ENCODE measurements at places on chromosomes 4 and X. TPM values are rescaled to one million over a fixed set of nuclear protein-coding genes. Genes with fewer than 3 reads are reported as not detected.

ADAM29 gene
- total RNA-seq, result not detected

SPP1 gene
- total RNA-seq, result 3.1 TPM

EDA gene
- 26.1 TPM for total RNA-seq

ADGRG2 gene
- 0.70 TPM for total RNA-seq

STPG2 gene
- 0.74 TPM for total RNA-seq

HMX1 gene
- total RNA-seq, result not detected

NPNT gene
- total RNA-seq, result 5.5 TPM

ZFYVE28 gene
- total RNA-seq, result 4.4 TPM

GRCh38 chr4:85600501-85600900 is 125.6 kb downstream of the ARHGAP24 start:
- no peak for DNase-seq

- no peak for DNase-seq
Observed at GRCh38 chr4:185117300-185117934, 25.6 kb upstream of the SLC25A4 start.

DNA sequence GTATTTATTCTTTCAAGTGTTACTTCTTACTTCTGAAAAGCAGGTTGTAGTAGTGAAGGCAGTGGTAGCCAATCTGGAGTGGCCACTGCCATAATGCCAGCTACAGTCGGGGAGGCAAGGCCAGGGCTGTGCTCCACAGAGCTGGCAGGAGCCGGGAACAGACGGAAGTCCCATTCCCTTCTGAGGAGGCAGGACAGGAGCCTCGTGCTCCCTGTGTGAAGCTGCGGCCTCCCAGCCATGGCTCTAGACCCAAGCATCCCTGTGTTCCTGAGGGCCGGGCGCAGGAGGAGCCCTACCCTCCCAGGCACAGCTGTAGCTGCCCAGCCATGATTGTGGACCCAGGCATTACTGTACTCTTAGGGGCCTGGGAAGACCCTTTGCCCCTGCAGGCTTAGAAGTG is 461.8 kb downstream of the ADGRL3 start:
- peak; percentile 13 for DNase-seq

GRCh38 chr4:116357758-116358157 is 727.6 kb downstream of the TRAM1L1 start:
- peak; percentile 41 for DNase-seq

GRCh38 chr4:169054879-169055278 is 44.8 kb upstream of the CBR4 start:
- no peak for DNase-seq

DNA sequence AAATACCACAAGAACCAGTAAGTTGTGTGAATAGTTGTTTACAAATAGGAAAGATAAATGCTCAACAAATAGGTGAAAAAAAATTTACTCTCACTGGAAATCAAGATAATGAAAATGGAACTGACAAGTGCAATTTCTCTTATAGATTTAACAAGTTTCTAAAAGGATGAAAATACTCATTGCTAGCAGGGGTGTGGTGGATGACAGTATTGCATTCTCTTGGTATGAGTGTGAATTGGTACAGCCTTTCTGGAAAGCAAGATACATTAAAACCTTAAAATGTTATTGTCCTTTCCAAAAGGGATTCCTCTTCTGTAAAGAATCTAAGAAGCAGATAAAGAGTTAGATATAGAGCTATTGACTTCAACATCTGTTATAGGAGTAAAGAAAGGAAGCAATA is 240.0 kb upstream of the RPS6KA3 start:
- no peak for DNase-seq

DNA sequence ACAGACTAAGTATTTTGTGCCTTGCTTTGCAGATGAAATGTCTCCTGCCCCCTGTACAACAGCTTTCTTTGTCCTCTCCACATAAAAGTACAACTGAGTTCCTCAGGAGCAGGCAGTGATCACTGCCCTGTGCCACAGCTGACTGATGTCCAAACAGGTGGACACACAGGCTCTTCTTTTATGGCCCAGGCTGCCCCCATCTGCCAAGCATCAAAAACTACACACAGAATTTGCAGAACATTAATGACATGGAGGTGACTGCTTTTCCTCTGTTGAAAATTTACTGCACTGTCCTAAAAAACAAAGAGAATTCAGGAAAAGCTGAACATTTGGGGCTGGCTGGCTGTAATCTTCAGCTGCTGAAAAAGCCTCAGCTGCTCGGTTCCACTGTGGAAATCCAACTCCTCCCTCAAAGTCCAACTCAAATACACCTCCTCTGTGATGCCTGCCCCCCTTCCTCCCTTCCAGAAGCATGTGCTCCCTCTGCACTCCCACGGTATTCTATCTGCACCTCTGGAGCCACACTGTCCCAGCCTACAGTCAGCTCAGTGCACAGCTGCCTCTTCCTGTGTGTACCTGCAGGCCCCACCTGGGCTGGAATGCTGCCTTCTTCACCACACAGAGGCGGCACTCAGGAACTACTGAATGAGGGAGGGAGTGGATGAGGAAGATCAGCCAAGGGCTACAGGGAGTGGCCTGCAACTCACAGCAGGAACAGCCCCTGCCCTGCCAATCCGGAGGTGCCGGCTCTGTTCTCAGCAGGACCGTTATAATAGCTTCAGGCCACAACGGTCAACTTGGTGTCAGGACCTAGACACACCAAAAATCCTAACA is 10.3 kb downstream of the AFAP1 start:
- DNase-seq, result peak; percentile 61

DNA sequence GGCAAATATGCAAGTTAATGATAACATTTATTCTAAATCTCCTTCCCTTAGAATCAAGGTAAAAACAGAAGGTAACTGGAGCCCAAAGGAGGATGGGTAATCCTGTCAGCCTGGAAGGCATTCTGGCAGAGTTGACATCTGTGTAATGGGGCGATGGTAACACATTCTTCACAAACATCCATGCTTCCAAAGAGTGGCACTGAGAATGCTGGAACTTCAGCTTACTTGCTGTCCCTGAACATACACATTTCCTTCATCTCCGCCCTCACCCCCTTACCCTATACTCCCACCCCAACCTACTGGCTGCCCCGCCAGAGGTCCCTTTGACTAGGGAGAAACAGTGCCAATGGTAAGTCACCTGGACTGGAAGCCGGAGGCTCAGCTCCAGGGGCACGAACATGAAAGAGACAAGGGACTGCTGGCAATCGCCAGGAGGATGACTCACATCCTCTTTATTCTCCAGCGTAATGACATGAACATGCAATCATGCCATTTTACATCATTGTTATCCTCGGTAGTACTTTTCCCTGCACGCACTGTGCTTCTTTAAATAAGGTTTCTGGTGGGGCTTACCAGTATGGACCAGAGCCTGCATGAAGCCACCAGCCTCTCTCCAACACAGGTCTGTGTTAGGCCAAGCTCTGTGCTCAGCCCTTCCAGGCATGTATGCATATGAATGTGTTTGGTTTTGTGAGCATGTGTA is 694.2 kb upstream of the TENM3 start:
- no peak for DNase-seq

- DNase-seq, result no peak
Observed at GRCh38 chrX:46584736-46585135, 11.2 kb downstream of the CHST7 start.

DNA sequence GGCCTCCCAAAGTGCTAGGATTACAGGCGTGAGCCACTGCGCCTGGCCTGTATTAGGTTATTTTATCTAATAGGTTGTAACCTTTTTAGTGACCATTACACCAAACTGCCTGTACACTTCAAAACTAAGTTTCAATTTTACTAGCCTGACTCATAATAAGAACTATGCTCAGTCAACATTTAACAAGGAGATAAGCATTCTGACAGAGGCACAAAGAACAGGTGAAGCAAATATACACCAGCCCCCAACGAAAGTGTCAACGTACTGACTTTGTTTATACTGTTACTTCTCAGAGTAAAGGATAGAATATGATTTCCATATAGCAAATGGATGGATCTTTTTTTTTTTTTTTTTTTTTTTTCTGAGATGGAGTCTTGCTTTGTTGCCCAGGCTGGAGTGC is 62.8 kb downstream of the SHISA3 start:
- no peak for DNase-seq

DNA sequence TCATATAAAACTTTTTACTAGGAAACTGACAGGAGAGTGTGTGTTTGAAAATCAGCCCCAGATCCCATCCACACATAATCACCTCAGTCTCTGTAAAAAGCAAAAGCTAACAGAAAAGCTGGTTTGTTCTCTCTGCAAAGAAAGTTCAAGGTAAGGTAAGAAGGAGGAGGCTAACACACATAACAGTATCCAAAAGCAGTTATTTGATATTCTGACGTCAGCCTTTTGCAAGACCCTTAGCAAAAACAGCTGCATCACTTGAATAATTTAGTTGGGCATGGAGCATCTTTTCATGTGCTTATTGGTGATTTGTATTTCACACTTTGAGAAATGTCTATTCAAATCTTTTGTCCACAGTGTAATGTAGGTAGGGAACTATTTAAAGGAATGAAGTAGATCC is 5.5 kb downstream of the TCEAL9 start:
- no peak for DNase-seq

- no peak for DNase-seq
Observed at GRCh38 chr4:12122316-12122715, 693.6 kb upstream of the HS3ST1 start.

All from right cardiac atrium (tissue), 5 donors.